ENCODE measurements at places on chromosomes 5 and 9.

DNA sequence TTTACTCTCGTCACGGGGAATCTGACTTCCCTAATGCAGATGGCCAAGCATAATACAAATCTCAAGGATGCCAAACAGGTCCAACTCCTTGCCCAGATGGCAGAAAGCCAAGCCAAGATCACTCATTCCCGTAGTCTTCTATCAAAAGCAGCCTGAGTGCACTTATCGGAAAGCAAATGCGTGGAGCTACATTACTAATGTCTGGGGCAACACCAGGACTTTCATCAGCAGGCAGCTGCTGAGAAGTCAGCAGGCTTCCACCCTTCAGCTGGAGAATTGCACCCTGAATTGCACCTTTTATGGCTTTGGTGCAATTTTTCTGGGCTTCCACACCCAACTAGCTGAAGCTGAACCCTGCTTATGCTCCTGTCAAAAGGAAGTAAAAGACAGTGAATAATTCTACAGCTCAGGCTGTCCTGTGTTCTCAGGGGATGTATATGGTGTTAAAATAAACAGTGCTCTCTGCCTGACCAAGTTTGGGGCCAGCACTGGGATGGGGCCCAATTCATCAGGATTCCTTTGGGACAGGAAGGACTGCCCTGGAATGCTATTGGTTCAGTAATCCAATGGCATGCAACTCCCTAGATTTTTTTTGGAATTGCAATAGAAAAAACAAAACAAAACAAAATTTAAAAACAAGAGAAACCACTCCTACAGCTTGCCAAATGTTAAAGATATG is 92.6 kb downstream of the DPYSL3 start:
- DNase-seq: peak; percentile 81

- peak; percentile 95 for DNase-seq
Observed at GRCh38 chr5:87410931-87411330, 1.8 kb downstream of the CCNH start.

DNA sequence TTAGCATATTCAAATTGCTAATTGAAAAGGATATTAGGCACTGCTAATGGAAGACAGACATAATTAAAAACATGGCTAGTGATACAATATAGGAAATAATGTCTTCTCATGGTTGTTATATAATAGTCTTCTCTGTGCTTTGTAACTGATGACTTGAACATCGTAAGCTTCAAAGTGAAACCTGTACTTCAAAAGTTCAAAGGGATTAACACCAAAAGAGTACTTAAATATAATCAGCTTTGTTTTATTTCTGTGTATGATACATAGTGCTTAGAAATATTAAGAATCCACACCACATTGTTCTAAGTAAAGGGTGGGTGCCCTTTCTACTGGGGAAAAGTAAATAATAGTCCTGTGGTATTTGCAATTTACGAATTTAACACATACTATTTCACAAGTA is 75.4 kb upstream of the ITGA1 start:
- no peak for DNase-seq

GRCh38 chr5:136563489-136563888 is 198.1 kb upstream of the TRPC7 start:
- DNase-seq: no peak

GRCh38 chr9:69036799-69037198 is 1.2 kb downstream of the FXN start:
- DNase-seq: no peak

- DNase-seq: no peak
Observed at GRCh38 chr9:88266416-88266815, 121.8 kb upstream of the SPIN1 start.

GRCh38 chr9:6567140-6567591 is 78.4 kb downstream of the GLDC start:
- DNase-seq: peak; percentile 93

DNA sequence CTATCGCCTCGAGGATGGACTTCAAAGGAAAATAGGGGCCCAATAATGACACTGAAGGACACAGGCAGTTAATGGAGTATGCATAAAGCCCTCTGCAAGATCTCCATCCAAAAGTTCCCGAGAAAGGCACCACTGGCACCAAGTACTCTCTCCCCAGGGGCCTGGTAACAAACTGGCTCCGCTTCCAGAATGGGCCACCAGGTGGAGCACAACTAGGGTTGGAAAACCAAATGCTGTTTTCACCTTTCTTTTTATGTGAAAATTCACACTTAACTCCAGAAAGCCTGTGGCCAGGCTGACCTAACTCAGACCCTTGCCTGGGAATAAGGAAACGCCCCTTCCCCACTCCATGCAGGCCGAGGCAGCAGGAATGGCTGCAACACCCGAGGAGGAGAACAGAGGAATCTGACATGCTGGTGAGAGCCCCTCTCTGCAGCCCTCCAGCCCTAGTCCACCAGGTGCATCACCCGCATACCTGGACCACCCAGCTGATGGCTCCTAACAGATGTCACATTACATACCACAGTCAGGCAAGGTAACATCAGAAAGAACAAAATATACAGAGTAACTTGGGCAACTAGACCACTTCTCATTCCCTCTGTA is 42.8 kb downstream of the CAMSAP1 start:
- peak; percentile 65 for DNase-seq

DNA sequence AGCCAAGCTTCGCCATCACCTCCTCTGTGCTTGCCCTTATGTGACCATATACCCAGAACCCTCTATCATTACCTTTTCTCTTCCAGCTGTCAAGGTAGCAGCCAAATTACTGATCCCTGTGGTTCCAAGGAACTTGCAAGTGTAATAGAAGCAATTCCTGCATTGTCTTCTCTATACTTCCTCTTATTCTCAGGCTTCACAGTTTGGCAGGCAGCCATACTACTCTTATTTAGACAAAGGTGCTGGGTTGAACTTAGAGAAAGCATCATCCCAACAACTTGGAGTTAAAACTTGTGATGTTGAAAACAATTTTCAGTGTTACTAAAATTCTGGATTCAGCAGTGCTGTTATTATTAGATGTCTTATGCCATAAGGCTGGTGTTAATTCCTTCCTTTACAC is 93.2 kb downstream of the NLN start:
- peak; percentile 33 for DNase-seq

DNA sequence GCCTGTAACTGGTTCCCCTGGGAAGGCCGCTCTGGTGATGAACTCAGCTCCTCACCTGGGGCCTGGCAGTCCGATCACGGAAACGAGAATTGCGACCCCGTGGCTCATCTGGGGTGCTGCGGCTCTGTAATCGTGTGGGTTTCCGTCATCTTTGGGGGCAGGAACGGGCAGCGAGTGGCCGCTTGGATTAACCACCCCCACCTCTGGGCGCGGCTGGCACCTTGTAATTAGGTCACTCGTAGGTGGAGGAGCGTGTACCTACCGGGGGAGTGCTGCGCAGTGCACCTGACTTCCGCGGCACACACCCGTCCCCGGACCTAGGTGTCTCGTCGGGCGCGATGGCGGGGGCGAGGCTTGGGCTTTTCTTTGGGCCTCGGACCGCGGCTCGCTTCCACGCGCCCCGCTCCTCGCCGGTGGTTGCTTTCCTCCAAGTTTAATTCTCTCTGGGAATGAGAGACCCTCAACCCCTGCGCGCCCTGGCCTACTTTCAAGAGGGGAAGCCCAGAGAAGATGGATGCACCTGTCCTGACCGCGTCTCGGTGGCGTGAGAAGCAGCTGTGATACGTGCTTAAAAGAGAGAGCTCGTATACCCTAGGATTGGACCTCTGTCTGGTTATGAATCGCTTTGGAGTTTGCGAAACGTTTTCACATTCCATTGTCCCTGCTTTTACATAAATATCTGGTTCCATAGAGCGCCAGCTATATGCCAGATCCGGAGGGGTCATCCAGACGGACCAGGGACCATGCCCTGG is 744 bp upstream of the PPP2CA start:
- peak; percentile 35 for DNase-seq

DNA sequence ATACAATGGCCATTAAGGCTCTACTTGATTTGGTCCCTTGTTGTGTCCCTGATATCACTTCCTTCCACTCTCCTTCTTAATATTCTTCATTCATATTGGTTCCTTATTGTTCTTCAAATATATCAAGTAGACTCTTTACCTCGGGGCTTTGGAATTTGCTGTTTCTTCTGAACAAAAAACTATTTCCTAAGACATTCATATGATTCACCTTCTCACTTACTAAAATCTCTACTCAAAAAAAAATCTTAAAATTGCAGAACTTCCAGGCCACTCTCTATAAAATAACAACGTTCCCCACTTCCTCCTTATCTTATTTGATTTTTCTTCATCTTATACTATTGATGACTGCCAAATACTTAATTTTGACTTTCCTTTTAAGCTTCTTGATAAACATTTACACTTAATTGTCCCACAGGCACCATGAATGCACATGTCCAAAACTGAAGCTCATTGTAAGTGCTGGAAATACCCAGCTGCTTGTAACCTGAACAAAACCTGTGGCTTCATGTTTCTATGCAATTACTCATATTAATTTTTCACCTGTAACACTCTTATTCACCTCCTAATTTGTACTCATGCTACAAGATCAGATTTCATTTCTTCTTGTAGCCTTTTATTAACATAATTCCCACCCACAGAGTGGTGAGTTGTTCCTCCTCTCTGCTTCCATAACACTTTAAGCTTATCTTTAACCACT is 58.4 kb upstream of the NUDT12 start:
- peak; percentile 23 for DNase-seq

GRCh38 chr5:112228667-112229066 is 190.4 kb downstream of the EPB41L4A start:
- DNase-seq: peak; percentile 50

DNA sequence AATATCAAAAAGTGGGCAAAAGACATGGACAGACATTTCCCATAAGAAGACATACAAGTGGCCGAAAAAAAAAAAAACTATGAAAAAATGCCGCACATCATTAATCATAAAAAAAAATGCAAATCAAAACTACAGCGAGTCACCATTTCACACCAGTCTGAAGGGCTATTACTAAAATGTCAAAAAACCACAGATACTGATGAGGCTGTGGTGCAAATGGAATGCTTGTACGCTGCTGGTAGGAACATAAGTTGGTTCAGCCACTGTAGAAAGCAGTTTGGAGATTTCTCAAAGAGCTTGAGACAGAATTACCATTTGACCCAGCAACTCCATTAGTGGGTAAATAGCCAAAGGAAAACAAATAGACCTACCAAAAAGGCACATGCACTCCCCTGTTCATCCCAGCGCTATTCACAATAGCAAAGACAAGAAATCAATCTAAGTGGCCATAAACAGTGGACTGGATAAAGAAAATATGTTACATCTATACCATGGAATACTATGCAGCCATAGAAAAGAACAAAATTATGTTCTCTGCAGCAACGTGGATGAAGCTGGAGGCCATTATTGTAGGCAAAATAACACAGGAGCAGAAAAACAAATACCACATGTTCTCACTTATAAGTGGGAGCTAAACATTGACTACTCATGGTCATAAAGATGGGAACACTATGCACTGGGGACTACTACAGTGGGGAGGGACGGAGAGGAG is 110.6 kb upstream of the BOD1 start:
- DNase-seq: peak; percentile 38

- DNase-seq: peak; percentile 64
Observed at GRCh38 chr5:173680660-173681242, 64.3 kb upstream of the BOD1 start.

DNA sequence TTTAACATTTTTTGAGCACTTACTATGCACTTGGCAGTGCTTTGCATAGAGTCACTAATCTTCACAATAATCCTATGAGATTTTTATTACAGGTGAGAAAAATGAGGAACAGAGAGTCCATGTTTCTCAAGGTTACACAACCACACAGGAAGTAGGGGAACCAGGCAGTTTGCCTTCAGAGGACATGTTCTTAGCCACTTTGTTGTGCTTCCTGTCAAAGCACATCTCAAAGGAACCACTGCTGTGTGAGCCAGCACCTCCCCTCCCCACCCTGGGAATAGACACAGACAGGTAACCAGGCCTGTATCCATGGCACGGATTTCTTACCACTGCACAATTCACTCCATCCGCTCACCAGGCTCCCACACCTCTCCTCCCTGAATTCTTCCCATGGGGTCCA is 6.3 kb upstream of the DNAJB5 start:
- no peak for DNase-seq

GRCh38 chr9:96554326-96554725 is 65.3 kb downstream of the CDC14B start:
- peak; percentile 38 for DNase-seq

DNA sequence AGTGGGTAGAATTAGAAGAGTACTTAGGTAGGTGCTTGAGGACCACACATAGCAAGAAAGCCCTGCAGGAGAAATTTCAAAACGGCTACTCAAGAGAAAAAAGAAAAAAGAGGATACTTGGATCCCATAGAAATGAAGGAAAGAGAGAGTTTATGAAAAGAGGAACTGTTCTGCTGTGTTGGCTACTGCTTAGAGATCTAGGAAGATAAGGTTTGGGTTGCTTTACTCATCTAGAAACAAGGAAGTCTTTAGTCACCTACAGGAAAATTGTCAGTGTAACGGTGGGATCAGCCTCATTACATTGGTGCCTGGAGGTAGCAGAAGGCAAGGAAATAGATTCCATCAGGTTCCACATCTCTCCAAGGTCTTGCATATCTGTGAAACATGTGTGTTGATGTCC is 14.8 kb upstream of the C5orf46 start:
- no peak for DNase-seq

GRCh38 chr5:32589942-32590869 is 4.8 kb downstream of the SUB1 start:
- peak; percentile 79 for DNase-seq

- DNase-seq: no peak
Observed at GRCh38 chr5:32973646-32974045, 262.5 kb downstream of the NPR3 start.

GRCh38 chr5:117682416-117682815 is 1107.8 kb upstream of the SEMA6A start:
- peak; percentile 4 for DNase-seq

DNA sequence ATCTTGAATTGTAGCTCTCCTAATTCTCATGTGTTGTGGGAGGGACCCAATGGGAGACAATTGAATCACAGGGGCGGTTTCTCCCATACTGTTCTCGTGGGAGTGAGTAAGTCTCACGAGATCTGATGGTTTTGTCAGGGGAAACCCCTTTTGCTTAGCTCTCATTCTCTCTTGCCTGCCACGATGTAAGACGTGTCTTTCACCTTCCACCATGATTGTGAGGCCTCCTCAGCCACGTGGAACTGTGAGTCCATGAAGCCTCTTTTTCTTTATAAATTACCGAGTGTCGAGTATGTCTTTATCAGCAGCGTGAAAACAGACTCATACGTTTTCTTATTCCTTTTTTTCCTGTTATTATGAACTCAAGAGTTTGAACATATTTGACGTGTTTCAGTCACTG is 39.1 kb downstream of the RETREG1 start:
- DNase-seq: no peak

- no peak for DNase-seq
Observed at GRCh38 chr5:176735383-176736265, 74.7 kb upstream of the UNC5A start.

DNA sequence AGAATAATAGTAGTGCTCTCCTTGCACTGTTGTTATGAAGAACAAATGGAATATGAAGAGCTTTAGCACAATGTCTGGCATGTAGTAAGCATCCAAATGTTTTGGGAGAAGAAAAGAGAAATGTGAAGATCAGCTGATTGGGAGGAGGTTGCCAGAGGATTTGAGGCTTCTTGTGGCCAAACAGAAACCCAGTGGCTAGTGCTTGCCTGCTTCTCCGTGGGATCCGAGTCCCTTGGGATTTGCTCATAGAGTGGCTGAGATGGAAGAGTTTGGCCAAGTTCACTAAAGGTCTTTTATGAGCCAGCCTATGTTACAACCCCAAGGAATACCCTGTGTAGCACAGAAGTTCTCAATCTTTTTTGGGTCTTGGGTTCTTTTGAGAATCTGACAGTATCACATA is 86.0 kb downstream of the ANGPTL2 start:
- no peak for DNase-seq
